ENCODE measurements at places on chromosomes 7 and 10.

- DNase-seq: no peak
Observed at GRCh38 chr7:100152404-100152803, 3.7 kb downstream of the LAMTOR4 start.

DNA sequence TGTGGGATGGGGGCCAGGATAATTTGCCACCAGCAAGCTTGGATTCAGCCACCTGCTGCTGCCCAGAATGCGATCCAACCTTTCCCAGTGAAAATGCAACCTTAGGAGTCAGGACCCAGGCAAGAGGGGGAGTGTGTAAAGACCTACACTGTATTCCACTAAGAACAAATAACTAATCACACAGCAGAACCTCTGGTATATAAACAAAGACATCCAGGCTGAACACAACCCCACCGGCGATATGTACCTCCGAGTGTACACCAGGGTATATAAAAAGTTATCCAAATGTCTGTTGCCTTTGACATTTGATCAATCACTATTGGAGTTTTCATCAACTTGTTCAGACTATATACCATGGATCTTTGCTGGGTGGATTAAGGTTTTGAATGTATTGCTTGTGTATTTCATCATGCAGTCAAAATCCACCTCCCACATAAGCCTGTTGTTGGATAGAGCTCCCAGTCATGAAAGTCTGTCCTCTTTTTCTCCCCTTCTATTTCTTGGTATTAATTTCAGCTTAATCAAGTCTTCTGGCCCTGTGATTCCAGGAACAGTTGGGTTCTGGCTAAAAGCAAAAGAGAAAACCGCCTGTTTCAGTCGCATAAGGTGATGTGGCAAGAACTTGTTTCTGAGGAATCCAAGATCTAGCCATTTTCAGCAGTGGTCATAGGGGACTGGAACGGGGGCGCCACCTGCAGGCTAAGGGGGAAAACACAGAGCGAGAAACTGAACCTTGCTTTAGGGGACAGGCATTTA, 290.7 kb downstream of the CCDC3 start:
- DNase-seq: peak; percentile 79

- peak; percentile 30 for DNase-seq
Observed at GRCh38 chr7:39838326-39838725, 111.7 kb upstream of the CDK13 start.

- DNase-seq: no peak
Observed at GRCh38 chr7:507623-508300, 11.9 kb downstream of the PDGFA start.

GRCh38 chr10:124200011-124200410, 106.6 kb upstream of the CHST15 start:
- DNase-seq: no peak

DNA sequence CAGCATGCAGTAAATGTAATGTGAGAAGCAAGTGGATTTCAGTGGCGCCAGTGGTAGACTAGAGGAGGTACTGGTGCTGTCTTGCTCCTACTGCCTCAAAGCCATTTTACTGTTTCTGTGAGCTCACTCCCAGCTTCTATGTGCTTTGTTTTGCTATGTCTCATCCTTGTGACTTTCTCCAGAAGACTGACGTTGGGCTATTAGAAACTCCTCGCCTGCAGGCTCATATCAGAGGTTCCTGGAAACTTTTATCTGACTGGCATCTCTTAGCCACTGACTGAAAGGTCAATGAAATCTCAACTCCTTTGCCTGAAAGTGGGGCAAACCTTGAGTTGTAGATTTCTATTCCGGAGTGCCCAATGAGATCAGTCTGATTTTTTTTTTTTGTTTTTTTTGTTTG, 66.4 kb upstream of the SORCS1 start:
- no peak for DNase-seq

DNA sequence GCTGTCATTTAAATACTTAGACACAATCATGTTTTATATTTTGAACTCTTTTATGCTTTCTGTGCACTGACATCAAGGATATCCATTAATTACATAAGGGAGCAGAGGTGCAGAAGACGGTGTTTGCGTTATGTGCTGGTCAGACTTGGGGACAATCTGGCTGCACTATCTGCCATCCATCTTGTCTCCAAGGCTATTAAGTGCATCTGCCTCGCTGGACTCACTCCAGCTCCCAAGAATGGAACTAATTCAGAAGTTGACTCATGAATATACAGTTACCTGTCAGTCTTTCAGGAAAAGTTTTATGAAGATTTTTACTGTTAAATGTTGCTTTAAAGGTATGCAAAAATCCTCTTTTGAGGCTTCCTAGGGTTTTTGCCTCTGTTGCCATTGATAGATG, 391.0 kb downstream of the SUGCT start:
- no peak for DNase-seq

- DNase-seq: no peak
Observed at GRCh38 chr7:100873599-100874299, 1.2 kb upstream of the SRRT start.

- peak; percentile 25 for DNase-seq
Observed at GRCh38 chr10:112827951-112828350, 122.1 kb upstream of the TCF7L2 start.

DNA sequence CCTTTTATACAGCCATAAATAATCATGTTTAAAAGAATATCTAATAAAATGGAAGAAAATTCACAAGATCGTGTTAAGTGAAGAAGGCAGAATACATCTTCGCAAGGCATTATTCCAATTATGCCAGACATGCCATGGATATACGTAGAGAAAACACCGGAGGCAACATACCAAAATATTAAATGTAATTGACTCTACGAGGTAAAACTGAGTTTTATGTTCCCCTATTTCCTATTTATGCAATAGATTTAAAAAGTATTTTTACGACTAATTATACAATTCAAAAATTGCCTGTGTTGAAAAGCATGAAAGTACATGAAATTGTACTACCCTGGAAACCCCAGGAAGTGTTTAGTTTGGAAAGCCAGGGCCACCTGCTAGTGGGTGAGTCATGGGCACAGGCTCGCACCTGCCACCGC, 936 bp upstream of the REPIN1 start:
- DNase-seq: no peak

DNA sequence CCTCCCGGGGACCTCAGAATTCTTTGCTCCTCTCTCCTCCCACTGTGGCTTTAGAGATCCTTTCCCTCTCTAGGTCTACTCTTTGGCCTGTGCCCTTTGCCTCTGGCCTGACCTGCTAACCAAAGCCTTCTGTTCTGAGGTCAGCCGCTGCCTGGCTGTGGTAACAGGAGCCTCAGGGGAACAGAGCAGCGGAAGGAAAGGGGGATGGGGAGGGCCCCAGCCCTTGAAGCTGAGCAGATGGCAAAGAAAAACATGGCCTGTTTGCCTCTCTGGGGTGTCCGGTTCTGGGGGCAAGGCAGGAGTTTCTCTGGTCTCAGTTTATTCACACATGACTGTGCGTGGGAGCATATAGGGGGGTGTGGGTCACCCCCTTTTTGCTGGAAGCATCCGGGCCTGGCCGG, 28.2 kb downstream of the COL26A1 start:
- DNase-seq: peak; percentile 21

DNA sequence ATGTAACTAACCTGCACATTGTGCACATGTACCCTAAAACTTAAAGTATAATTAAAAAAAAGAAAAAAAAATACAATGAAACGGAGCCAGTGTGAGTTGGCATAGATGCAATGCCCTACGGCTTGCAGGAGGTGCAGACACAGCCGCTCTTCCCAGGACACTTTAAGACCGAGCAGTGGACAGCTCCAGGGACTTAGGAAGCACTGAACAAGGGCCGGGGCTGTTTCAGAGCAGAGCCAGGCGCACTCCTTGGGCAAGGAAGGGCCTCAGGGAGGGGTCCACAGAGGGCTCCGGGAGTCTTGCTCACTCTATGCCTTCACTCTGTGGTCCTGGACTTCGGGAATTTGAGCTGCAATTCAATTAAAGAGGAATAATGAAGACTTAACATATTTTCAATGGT, 355.3 kb downstream of the TCERG1L start:
- DNase-seq: no peak

GRCh38 chr7:84506151-84506550, 311.6 kb upstream of the SEMA3A start:
- DNase-seq: peak; percentile 70

DNA sequence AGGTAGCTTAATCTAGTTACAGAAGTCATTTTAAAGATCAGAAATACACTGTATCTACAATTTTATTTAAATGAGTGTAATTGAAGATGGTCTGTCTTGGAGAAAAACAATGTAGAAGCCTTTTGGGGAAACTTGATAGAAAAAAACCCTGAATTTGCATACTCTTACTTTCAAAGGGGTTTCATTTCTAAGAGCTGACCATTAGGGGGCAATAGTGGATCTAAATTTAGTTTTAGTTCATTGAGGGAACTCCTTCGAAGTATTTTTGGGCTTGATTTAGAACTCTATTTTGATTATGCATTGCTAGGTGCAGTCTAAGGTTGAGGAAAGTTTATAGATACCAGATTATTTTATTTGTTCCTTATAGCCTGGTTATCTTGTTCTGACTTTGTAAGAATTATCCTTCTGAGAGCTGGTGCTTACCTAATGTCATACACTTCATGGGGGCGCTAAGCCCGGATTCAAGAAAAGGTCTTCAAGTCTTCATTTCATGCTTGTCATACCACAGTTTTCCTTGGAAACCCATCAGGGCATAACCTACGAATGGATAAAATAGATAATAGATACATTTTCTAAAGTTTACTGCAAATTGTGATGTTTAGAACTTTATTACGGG, 69.1 kb upstream of the MXI1 start:
- peak; percentile 58 for DNase-seq

- no peak for DNase-seq
Observed at GRCh38 chr10:131954356-131954965, 27.3 kb downstream of the BNIP3 start.

- DNase-seq: no peak
Observed at GRCh38 chr10:33120700-33121099, 162.7 kb upstream of the ITGB1 start.

DNA sequence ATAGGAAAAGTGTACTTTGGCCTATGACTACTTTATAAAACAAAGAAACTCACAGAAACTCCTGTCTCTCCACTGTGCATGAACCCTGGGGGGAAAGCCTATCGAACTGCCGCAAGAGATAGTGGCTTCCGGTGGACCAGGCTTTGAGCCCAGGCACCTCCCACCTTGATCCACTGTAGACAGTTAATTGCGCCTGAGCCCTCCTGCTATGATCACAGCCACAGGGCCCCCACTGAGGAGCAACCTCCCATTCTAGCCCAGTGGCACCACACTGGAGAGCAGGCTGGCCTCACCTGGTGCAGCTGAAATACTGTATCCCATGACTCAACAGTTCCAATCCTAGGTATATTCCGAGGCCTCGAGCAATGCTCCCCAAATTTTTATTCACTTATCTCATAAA, 98.8 kb downstream of the COBL start:
- no peak for DNase-seq

- no peak for DNase-seq
Observed at GRCh38 chr10:82558014-82558607, 683.1 kb downstream of the NRG3 start.

GRCh38 chr10:19930936-19931893, 115.0 kb downstream of the PLXDC2 start:
- no peak for DNase-seq

- peak; percentile 88 for DNase-seq
Observed at GRCh38 chr10:21334891-21335696, 190.4 kb downstream of the SKIDA1 start.

GRCh38 chr10:97217299-97217698, 31.5 kb upstream of the SLIT1 start:
- no peak for DNase-seq

DNA sequence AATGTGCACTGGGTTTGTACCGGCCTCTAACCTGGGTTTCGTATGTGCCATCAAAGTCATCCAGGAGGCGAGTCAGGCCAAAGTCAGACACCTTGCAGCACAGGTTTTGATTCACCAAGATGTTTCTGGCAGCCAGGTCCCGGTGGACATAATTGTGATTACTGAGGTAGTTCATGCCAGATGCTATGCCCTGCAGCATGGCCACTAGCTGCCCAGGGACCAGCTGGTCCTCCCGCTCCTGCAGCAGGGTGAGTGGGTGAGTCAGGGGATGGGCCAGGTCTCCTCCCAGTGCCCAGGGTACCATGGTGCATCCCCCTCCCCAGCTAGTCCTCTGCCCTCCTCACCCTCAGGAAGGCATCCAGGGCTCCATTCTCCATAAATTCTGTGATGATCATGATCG, 13.6 kb downstream of the ZYX start:
- no peak for DNase-seq

DNA sequence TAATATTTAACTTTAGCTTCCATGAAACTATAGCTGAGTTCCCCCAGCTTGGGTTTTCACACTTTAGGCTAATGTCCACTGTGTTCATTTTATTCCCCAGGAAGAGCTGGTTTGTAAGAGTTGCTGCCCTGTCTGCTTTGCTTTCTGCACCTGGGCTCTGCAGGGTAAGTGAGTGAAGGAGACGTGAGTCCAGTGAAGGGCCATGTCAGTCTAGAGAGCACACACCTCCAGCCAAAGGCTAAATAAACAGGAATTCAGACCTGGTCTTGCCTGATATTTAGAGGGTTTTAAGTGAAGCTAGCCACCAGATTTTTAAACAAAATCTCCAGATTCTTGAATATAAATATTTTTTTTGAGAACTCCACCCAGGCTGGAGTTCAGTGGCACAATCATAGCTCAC, 24.5 kb upstream of the FZD1 start:
- no peak for DNase-seq

- peak; percentile 32 for DNase-seq
Observed at GRCh38 chr10:132618158-132618919, 80.8 kb downstream of the INPP5A start.

GRCh38 chr7:28549998-28550397, 137.7 kb downstream of the CREB5 start:
- no peak for DNase-seq

GRCh38 chr10:43607199-43607573, 948 bp downstream of the ZNF485 start:
- no peak for DNase-seq

DNA sequence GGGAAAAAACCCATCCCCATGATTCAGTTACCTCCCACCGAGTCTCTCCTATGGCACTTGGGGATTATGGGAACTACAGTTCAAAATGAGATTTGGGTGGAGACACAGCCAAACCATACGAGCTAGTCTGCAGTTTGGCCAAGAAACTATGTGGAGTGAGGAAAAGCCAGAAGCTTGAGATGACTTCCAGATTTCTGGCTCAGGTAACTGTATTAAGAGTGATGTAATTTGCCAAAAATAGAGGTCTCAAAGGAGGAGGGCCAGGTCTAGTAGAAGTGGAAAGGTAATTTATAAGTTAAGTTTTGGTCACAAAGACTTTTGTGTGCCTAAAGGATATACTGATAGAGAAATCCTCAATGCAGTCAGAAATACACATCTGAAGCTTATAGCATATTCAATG, 279.7 kb upstream of the MGMT start:
- no peak for DNase-seq

DNA sequence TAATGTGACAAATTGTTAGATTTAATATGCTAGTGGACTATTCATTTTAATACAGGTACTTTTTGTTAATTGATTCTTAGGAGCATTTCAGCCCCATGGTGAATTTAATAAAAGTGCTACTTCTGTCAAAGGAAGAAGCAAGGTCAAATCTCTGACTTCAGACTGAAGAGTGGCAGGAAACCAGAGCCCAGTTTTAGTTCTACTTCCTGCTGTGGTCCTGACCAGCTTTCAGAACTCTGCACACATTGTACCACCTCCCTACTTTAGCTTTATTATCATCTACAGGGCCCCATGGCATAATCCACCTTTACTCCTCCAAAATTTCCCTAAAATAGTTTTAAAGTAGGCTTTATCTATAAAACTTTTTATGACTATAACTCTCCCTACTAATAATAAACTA, 33.7 kb downstream of the CTTNBP2 start:
- no peak for DNase-seq
